ENCODE measurements at places on chromosomes 1 and 21.

DNA sequence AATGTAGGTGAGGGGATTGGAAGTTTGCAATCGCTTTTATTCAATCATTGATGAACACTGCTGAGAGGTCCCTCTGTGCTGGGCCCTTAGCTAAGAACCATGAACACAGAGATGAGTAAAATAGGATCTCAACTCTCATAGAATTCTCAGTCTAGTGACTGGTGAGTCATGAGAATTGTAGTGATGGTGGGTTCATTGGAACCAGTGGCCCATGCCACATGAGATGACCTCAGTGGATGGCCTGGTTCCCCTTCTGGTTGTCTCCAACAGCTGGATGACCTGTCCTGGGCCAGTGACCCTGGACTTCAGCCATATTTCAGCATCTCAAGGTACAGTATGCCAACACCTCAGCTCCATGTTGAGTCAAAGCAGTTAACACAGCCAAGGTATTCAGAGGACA is 21.3 kb upstream of the S100A10 start:
- no peak for DNase-seq

GRCh38 chr1:94949681-94950661 is 23.1 kb upstream of the CNN3 start:
- DNase-seq, result no peak

GRCh38 chr1:3679098-3679555 is 26.8 kb downstream of the TP73 start:
- no peak for DNase-seq

- no peak for DNase-seq
Measured at GRCh38 chr1:236552901-236553300, 29.1 kb downstream of the LGALS8 start.

DNA sequence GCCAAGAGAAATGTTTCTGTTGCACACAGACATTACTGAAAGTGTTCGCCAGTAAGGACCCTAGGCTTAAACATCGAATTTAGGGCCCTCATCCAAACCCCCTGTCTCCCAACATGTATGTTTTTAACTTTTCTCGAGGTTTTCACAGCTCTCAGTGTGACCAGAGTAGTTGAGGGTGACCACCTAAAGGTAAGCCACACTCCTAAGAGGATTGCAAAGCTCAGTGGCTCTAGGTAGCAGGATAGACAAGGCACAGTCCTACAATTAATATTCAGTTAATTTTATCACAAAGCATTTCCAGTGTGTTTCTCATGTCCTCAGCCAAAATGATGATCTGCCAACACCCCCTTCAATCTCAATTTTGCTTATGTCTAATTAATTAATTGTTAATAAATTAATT is 695 bp upstream of the ALG14 start:
- DNase-seq, result no peak

DNA sequence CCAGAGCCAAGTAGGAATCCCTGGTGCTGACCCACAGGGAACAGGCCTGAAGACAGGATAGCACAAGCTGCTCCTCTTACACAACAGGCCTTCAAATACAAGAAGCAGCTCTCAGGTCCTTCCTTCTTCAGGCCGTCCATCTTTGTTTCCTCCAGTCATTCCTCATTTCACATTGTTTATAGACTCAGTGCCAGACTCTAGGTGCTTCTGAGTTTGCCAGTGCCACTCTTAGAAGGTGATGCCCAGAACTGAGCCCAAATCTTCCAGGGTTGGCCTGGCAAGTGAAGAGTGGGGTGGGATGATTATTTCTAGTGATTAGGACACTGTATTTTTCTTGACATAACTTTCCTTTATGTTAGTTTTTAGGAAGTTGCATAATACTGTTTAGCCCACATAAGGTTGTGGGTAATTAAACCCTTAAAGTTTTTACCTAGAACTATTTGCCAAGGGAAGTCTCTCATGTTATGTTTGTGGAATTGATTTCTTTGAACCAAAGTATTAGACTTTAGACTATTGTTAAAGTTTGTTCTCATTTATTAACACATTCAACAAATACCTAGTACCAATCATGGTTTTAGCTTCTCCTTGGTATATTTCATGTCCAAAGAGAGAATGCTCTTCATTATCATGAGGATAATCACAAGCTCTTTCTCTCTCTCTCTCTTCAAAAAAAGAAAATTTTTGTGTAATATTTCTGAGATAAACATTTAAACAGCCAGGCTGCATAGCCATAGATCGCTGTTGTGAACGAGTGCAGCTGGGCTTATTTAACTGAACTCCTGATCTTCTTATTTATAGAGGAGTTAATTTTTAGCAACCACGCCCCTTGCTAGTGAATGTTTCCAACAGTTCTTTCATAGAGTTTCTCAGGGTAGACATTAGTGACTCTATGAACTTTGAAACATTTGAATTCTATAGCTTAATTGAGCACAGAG is 47.7 kb downstream of the PGM1 start:
- no peak for DNase-seq

All from activated CD8-positive, alpha-beta T cell treated with anti-CD3 and anti-CD28 coated beads for 36 hours (primary cell).